ENCODE measurements at places on chromosomes 7 and 10. TPM values are rescaled to one million over a fixed set of nuclear protein-coding genes. Genes with fewer than 3 reads are reported as not detected.

Gene SCIN
- not detected for total RNA-seq

Gene OR2A12
- not detected for total RNA-seq

Gene ADIRF
- total RNA-seq, result not detected

Gene LRGUK
- not detected for total RNA-seq

Gene RALA
- total RNA-seq, result 32.5 TPM

Gene CCDC172
- not detected for total RNA-seq

Gene RTKN2
- total RNA-seq, result 1.4 TPM

Gene THSD7A
- total RNA-seq, result not detected

Gene TFR2
- 11.9 TPM for total RNA-seq

Gene LRRC4
- not detected for total RNA-seq

Gene CALML5
- not detected for total RNA-seq

Gene AIFM2
- total RNA-seq, result 6.3 TPM

Gene MRM2
- 31.9 TPM for total RNA-seq

Gene CDHR1
- 2.4 TPM for total RNA-seq

Gene PPP2R2D
- 31.6 TPM for total RNA-seq

Gene FFAR4
- total RNA-seq, result not detected

Gene C10orf143
- 4.4 TPM for total RNA-seq

Gene HECW1
- not detected for total RNA-seq

Gene SAP25
- total RNA-seq, result 12.8 TPM

Gene MBL2
- total RNA-seq, result not detected

Gene CDH23
- 2.4 TPM for total RNA-seq

Gene OR2A42
- not detected for total RNA-seq

Gene PHYHIPL
- not detected for total RNA-seq

Gene PTPN20
- 0.11 TPM for total RNA-seq

Gene DDX50
- 105 TPM for total RNA-seq

Gene MCM10
- total RNA-seq, result 69.0 TPM

Gene OR6B1
- not detected for total RNA-seq

Gene NUTM2E
- 0.23 TPM for total RNA-seq

Gene SSC4D
- total RNA-seq, result 0.68 TPM

Gene DHTKD1
- total RNA-seq, result 13.5 TPM

Gene SPDYE2B
- total RNA-seq, result not detected

Gene ZNF511
- total RNA-seq, result 58.0 TPM

Gene ASAH2
- 2.9 TPM for total RNA-seq

Gene RAB19
- 6.4 TPM for total RNA-seq

Gene SEMA3D
- not detected for total RNA-seq

Gene POMZP3
- 16.3 TPM for total RNA-seq

Gene PILRA
- total RNA-seq, result 5.8 TPM

Gene NRP1
- 0.22 TPM for total RNA-seq

Gene ALOX5
- 0.56 TPM for total RNA-seq

Gene RBP4
- total RNA-seq, result not detected

Gene UMAD1
- 11.1 TPM for total RNA-seq
